ENCODE measurements at places on chromosomes 4 and X. TPM values are rescaled to one million over a fixed set of nuclear protein-coding genes. Genes with fewer than 3 reads are reported as not detected.

The TMEM150C gene
- 0.36 TPM for total RNA-seq

DNA sequence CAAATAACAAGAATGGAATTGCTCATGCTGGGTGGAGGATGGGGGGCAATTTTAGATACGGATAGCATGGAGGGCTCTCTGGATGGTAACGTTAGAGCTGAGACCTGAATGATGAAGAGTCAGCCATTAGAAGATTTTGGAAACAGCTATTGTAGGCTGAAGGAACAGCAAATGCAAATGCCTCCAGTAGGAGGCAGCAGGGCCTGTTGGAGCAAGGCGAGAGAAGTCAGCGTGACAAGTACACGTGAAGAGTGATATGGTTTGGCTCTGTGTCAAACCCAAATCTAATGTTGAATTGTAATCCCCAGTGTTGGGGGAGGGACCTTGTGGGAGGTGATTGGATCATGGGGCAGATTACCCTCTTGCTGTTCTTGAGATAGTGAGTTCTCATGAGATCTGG lies 59.3 kb upstream of the SOD3 start:
- DNase-seq = peak; percentile 35

- DNase-seq = no peak
Measured at GRCh38 chr4:68489338-68489737, 42.1 kb downstream of the TMPRSS11E start.

- peak; percentile 4 for DNase-seq
Measured at GRCh38 chr4:114474188-114474800, 124.3 kb upstream of the UGT8 start.

GRCh38 chrX:40152173-40152711 lies 54.5 kb upstream of the BCOR start:
- DNase-seq = peak; percentile 32

All from Daoy (cell line).